ENCODE measurements at places on chromosomes 16 and 17.

DNA sequence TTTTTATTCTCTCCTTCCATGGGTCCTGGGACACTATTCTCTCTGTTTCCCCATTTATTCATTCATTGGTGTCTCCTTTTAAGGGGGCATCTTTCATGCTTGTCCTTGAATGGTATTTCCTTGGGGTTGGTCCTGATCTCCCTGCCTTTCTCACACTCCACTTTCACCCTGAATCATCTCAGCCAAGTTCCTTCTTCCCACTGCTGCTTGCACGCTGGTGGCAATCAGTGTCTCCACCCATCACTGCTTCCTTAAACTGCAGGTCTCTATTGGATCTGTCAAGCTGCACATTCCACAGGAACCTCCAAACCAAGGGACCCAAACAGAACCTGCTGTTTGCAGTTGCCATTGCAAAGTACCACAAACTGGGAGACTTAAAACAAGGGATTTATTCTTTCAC, 89.3 kb upstream of the SDK2 start:
- no peak for DNase-seq

DNA sequence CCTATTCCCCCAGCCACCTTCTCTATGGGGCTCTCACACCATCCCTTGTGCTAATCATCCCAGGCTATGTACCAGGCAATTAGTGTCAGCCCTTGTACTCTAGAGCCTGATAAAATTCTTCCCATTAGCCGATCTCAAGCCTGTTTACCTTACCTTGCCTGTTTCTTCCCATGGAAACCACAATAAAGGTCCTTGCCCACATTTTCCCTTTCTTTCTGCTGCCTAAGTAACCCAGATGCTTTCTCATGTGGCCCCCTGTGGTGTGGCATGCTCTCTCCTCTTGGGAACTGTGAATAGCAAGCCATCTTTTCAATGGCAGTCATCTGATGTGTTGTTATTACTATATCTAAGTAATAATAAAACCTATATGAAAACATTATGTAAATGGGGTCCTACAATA, 265.8 kb upstream of the ELAC2 start:
- DNase-seq = no peak

GRCh38 chr16:72921620-72922019, 126.3 kb downstream of the ZFHX3 start:
- peak; percentile 32 for DNase-seq

DNA sequence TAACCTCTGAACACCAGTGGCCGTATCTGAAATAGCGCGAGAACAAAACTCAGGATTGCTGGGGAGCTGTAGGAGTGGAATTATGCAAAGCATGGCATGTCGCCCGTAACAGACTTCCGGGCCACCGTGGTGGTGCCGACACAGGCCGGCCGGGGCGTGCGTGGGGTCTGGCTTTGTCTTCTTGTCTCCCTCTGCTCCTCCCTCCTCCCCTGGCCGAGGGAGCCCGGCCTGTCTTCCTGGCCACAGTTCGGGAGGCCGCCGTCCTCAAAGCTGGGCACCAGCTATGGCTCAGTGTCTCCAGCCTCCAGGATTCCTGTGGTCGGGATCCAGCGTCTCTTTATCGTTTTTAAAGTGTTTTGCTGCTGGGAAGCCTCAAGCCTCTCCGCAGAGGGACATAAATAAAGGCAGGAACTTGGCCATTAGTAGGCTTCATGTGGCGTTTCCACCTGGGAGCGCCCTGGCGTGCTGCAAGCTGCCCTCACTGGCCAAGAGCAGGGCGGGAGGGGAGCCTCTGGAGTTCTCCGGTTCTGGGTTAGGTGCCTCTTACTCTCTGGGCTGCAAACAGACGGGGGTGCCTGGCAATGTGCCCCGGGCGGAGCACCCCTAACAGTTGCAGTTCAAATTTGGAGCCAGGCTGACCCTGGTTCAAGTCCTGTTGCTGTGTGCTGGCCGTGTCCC, 22.0 kb upstream of the NPTX1 start:
- no peak for DNase-seq

DNA sequence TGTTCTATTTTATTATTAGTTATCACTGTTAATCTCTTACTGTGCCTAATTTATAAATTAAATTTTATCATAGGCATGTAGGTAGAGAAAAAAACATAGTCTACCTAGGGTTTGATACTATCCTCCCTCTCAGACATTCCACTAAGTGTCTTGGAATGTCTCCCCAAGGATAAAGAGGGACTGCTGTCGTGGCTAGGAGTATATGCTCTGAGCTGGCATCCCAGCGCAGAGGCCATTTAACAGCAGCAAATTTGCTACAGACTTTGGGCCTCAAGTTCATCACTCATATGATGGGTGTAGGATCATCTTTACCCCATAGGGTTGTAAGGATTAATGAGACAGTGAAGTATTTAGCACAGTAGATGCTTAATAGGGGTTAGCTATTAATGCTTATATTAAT, 56.7 kb downstream of the ZFHX3 start:
- DNase-seq = no peak

DNA sequence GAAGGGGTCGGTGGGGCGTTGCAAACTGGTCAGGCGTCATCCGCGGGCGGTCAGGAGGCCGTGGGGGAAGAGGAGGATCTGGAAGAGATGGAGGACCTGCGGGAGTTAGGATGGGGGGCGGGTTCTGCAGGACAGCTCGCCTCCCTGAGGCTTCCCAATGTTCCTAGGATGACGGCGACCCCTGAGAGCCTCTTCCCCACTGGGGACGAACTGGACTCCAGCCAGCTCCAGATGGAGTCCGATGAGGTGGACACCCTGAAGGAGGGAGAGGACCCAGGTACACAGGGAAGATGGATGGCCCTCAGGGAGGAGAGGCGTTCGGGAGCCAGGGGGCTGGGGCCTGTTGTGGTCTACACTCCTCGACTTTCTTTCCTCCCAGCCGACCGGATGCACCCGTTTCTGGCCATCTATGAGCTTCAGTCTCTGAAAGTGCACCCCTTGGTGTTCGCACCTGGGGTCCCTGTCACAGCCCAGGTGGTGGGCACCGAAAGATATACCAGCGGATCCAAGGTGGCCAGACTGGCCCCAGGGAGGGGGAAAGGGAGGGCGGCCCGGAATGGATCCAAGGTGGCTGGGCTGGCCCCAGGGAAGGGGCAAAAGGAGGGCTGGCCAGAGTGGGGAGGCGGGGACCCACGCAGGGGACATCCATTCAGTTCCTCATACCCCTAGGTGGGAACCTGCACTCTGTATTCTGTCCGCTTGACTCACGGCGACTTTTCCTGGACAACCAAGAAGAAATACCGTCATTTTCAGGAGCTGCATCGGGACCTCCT, 839 bp downstream of the PLD2 start:
- DNase-seq = no peak

GRCh38 chr17:79023886-79024771, at the start of gene C1QTNF1:
C1QTNF1 (plus strand) TSS chr17:79024169; CDS start chr17:79043969, 19,800 bp downstream.
- DNase-seq = no peak

GRCh38 chr16:5228369-5228768, 130.8 kb upstream of the EEF2KMT start:
- DNase-seq = no peak

Data from anterior cingulate cortex (tissue), 58 donors.